ENCODE measurements at places on chromosomes 4 and X.

DNA sequence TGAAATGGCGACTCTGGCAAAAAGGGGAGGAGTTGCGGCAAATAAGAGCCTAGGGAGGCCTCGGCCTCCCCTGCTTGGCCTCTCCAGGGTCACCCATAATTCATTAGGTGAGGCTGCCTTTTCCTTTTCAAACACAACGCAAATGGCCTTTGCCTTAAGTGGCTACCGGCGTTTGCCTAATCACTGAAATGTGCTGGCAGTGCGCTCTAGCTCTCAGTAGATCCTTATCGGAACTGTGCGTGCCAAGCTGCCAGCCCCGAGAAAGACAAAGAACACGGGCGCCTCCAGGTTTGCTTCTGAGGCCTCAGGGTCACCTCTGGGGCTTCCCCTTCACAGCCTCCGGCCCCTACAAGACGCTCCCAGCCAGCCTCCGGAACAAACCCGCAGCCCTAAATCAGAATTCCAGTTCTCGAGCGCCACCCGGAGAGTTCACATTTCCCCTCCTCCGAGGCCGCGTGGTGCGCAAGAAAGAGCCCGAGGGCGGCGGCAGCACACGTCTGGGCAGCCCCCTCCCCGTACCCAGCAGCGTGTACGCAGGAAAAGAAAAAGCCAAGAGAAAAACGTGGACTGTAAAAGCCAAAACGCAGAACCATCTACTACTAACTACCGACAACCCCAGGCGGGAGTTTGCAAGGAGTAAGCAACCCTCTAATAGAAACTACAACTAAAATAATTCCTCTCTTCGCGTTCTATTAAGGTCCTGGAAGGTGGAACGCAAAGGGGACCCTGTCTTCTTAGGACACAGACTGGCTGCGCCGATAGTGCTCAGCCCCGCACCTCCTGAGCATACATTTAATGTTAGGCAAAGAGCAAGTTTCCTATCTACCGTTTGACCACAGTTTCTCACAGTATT lies 76.5 kb upstream of the BCOR start:
- peak overlapping the region; percentile 94 for H3K27ac ChIP-seq
- H3K27me3 ChIP-seq, result no peaks in the 10 kb centered on the region
- no peak for DNase-seq
- peak overlapping the region; percentile 0 for H3K4me3 ChIP-seq

GRCh38 chrX:13076176-13076961 lies 31.9 kb upstream of the FAM9C start:
- H3K4me1 ChIP-seq, result no peaks in the 10 kb centered on the region
- DNase-seq, result no peak
- H3K27me3 ChIP-seq, result no peaks in the 10 kb centered on the region
- no peak overlapping the region for H3K4me3 ChIP-seq
- H3K36me3 ChIP-seq, result no peaks in the 10 kb centered on the region

GRCh38 chr4:174826660-174827059 lies 2.4 kb downstream of the GLRA3 start:
- no peak for DNase-seq
- H3K4me1 ChIP-seq, result peaks cover 4% of the 10 kb centered on the region
- peaks cover 3% of the 10 kb centered on the region for H3K27me3 ChIP-seq
- H3K36me3 ChIP-seq, result no peaks in the 10 kb centered on the region
- no peak overlapping the region for H3K27ac ChIP-seq

DNA sequence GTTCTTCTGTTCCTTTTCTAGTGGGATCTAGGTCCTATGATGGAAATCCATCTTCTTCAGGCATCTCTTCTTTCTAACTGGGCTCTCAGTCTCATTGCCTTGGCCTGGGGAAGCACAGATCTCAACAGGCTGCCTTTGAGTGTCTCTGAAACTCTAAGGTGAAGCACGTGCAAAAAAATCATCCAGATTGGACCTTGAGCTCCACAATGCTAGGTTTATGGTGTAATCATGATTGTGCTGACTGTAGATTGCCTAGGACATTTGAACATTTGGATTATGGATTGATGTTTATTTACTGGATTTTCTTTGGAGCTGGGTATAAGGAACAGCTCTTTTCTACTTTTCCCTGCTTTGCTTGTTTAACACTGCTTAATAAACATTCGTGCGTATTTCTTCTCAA lies 191.5 kb upstream of the NR3C2 start:
- H3K27ac ChIP-seq, result no peak overlapping the region
- no peaks in the 10 kb centered on the region for H3K27me3 ChIP-seq
- no peaks in the 10 kb centered on the region for H3K4me1 ChIP-seq
- no peak overlapping the region for H3K4me3 ChIP-seq
- DNase-seq, result no peak
- H3K36me3 ChIP-seq, result no peaks in the 10 kb centered on the region

GRCh38 chr4:69828828-69829227 lies 31.1 kb downstream of the SULT1E1 start:
- H3K36me3 ChIP-seq, result no peaks in the 10 kb centered on the region
- no peaks in the 10 kb centered on the region for H3K27me3 ChIP-seq
- DNase-seq, result no peak
- H3K4me1 ChIP-seq, result peaks cover 30% of the 10 kb centered on the region
- H3K27ac ChIP-seq, result no peak overlapping the region
- H3K4me3 ChIP-seq, result no peak overlapping the region

DNA sequence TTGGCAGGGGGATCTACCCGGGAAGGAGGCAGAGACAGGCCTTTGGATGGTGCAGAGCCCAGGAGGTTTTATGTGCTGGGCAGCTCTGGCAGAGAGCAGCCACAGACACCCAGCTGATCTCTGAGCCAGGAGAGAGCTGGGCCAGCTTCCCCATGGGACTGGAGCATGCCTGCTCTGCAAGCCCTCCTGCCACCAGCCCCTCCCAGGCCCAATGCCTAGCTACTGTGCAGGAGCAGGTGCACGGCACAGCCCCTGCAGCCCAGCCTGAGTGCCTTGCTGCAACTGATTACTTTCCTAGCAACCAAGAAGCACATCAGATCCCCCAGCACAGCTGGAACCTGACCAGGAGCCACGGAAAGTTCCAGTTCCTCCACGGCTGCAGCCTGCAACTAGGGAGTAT lies 57.8 kb upstream of the BEND2 start:
- no peak for DNase-seq
- H3K36me3 ChIP-seq, result no peaks in the 10 kb centered on the region
- H3K4me1 ChIP-seq, result no peaks in the 10 kb centered on the region
- no peaks in the 10 kb centered on the region for H3K27me3 ChIP-seq
- no peak overlapping the region for H3K4me3 ChIP-seq

DNA sequence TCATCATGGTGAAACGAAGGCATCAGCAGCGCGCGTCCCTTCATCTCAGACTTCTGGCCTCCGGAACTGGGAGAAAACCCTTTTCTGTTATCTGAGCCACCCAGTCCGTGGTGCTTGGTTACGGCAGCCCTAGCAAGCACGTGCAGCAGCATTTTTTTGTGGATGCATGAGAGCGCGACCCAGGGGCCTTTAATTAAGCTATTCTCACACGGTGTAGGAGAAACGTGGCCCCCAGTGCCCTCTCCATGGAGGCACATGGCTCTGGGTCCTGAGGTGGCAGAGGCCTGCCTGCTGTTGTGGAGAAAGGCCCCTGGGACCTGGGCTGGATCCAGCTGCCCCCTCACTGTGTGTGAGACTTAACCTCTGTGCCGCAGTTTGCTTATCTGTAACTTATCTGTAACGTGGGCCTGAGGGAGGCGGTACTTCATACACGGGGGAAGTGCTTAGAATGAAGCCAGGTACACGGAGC lies 9.5 kb downstream of the CLCN4 start:
- H3K27me3 ChIP-seq, result no peaks in the 10 kb centered on the region
- H3K4me1 ChIP-seq, result peaks cover 30% of the 10 kb centered on the region
- H3K36me3 ChIP-seq, result no peaks in the 10 kb centered on the region
- H3K27ac ChIP-seq, result no peak overlapping the region

DNA sequence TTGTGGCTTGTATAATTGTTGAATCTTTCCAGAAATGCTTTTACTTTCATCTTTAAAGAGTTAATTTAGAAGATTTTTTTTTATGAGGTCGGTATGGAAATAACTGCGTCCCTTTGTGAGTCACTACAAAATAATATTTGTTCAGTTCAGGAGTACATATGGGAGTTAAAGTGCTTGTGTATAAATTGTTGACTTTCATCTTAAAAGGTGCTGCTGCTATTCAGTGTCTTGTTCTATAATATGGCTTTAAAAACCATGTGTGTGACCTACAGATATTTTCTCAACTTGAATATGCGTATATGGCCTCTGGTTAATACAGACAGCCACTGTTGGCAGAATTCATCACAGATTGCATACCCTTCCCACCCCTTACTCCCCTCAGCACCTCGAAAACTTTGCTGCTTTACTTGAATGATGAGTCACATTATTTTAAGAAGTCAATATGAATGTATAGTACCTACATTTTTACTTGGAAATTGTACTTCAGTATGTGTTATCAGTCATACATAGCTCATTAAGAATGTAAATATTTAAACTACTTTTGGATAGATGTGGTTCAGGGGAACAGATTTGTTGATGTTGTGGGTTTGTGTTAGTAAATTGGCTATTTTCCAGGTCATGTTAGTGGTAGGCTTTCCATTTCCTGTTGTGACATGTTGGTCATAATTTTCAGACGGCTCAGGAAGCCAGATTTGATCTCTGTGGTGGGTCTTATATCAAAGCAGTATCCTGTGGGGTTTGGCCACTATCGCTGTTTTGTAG lies 1.5 kb downstream of the CLCN3 start:
- H3K27me3 ChIP-seq, result no peaks in the 10 kb centered on the region
- H3K4me1 ChIP-seq, result peaks cover 3% of the 10 kb centered on the region
- DNase-seq, result no peak
- peak overlapping the region; percentile 52 for H3K4me3 ChIP-seq
- no peaks in the 10 kb centered on the region for H3K36me3 ChIP-seq

- H3K4me3 ChIP-seq, result no peak overlapping the region
- no peak overlapping the region for H3K27ac ChIP-seq
- H3K36me3 ChIP-seq, result no peaks in the 10 kb centered on the region
Observed at GRCh38 chrX:29461039-29461438, 754.3 kb upstream of the MAGEB2 start.

- no peaks in the 10 kb centered on the region for H3K27me3 ChIP-seq
- no peaks in the 10 kb centered on the region for H3K36me3 ChIP-seq
- no peak overlapping the region for H3K27ac ChIP-seq
- H3K4me1 ChIP-seq, result no peaks in the 10 kb centered on the region
- no peak overlapping the region for H3K4me3 ChIP-seq
Observed at GRCh38 chr4:160631044-160631443, 1528.2 kb downstream of the RAPGEF2 start.

Measured in liver (tissue), 10 donors.